ENCODE measurements at places on chromosomes 2 and 18.

- DNase-seq = peak; percentile 39
Observed at GRCh38 chr2:241803387-241804325, 5.3 kb upstream of the NEU4 start.

- no peak for DNase-seq
Observed at GRCh38 chr2:178265851-178266250, 71.5 kb downstream of the OSBPL6 start.

GRCh38 chr18:60060578-60060977 is 160.8 kb downstream of the PMAIP1 start:
- no peak for DNase-seq

DNA sequence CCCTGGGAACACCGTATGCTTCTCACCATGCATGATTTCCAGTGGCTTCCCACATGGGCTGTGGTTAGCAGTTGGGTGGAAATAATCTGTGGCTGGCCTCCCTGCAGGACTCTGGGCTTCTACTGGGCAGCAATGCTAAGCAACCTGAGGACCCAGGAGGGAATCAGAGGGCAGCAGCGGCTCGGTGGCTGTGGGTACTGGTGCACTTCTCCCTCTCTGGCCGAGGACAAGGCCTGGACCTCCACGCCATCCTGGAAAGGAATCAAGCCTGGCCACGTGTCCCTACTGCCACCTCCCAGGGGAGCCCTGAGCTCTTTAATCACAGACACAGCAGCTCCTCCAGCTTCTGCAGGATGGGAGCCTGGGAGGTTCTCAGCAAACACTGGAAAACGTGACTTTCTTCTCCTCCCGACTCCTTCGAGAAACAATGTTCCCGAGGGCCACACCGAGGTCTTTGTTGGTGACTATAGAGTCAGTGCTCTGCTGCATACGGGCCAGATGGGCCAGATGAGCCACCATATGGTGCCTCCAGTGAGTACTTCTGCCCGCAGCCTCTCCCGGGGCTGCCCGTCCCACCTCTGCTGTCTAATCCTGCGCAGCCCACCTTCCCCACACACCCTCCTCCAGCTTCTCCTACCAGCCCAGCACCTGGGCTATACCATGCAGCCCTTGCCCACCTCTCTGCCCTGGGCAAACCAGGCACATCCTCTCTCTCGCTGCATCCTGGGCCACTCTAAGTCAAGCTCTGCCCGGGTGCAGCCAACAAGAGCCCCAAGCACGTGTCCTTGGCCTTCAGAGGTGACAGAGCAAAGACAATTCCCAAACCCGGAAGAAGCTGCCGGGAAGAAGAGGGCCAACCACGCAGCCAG is 42.8 kb upstream of the OTOS start:
- peak; percentile 74 for DNase-seq

DNA sequence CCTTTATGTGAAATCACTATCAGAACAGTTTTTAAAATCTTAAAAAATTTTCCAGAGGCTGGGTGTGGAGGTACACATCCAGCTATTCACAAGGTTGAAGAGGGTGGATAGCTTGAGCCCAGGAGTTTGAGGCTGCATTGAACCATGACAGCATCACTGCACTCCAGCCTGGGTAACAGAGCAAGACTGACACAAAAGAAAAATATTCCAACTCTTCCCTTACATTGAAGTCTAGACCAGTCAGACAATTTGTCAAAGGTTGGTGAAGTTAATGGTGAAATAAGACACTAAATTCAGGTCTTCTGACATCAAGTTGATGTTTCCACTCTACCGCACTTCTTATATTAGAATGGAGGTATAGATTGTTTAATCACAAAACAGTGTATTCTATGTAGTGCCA is 52.8 kb downstream of the HYCC2 start:
- no peak for DNase-seq
